Eye (tissue), 1 donor: ENCODE measurements at places on chromosomes 4 and X.

- DNase-seq, result peak; percentile 75
These were observed 590 bp upstream of the NAF1 start for GRCh38 chr4:163167333-163167626.

GRCh38 chrX:71996136-71996535, 85.5 kb downstream of the NHSL2 start:
- no peak for DNase-seq

GRCh38 chr4:18075823-18076433, 54.4 kb upstream of the LCORL start:
- no peak for DNase-seq

DNA sequence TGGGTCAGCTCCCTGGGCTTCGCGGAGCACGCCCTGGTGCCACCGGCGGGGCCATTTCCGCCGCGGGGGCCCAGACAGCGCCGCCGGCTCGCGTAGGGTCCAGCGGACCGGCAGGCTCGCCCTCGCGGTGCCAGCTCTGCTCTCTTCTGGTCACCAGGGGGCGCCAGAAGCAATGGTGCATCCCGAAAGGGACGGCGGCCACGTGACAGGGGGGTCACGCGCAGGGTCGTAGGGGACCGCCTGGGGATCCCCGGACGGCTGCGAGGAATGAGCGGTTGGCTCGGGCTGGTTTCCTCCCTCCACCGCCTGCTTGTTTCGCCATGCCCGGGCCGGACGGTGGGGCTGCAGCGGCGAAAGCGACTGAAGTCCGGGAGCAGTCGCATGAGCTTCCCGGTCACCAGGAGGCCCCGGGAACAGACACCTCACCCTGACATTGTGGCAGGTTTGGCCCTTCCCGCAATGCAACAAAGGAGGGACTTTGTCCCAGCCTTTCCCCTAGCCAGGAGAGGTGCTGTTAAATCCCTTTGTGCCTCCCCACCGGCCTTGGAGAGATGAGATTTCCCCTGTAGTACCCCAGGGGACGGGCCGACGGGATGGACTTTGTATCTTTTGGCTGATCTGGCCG, 15.8 kb downstream of the ZCCHC12 start:
- DNase-seq, result peak; percentile 81

GRCh38 chrX:143615851-143616250, 20.1 kb downstream of the SLITRK4 start:
- DNase-seq, result no peak

DNA sequence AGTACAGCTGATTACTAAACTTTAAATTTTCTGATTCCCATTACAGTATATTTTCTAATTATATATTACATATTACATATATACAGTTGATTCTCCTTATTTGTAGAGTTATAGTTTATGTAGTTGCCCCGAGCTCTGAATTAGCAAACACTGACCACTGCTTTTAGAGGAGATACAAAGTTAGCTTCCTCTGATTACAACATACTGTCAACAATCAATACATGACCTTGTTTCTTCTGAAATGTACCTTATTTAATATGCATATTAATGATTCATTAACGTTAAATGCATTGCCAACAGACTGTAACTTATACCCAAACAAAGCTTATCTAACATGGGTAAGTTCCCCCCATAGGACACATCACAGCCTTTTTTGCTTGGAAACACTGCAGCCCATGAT, 81.5 kb downstream of the ATP10D start:
- no peak for DNase-seq

DNA sequence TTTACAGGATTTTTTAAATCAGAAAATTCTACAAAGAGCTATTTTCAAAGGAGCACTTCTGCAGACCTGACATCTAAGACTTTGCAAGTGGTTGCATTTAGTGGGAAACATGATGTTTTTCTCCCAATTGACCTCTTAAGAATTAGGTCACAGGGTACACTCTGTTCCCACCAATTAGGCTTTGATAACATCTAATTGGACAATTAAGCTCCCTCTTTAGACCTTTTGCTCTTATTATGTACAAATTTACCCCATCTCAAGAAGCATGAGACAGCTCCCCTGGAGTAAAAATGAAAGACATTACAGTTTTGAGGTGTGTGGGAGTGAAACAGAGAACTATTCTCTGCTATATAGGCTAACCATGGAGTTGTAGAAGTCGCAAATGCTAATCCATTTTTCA, 31.8 kb upstream of the AGA start:
- peak; percentile 40 for DNase-seq

DNA sequence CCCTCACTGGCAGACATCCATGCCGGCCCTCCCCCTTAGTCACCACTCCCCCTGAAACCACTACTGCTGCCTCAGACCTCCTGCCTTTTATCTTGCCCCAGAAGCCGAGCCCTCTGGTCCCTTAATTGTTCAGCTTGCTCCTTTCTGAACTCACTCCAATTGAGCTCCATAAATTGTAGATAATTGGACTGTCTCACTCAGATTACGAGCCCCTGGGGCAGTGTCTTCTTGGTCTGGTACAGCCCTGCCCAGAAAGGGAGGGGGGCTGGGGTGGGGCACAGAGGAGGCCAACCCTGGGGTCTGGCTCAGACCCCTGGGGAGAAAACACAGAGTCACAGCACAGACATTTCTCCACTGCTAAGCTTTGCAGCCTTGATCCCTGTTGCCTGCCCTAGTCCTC, 39.4 kb downstream of the NALF2 start:
- peak; percentile 29 for DNase-seq

- peak; percentile 72 for DNase-seq
These were observed 14.9 kb upstream of the LOC101059915 start for GRCh38 chrX:71652405-71652804.

DNA sequence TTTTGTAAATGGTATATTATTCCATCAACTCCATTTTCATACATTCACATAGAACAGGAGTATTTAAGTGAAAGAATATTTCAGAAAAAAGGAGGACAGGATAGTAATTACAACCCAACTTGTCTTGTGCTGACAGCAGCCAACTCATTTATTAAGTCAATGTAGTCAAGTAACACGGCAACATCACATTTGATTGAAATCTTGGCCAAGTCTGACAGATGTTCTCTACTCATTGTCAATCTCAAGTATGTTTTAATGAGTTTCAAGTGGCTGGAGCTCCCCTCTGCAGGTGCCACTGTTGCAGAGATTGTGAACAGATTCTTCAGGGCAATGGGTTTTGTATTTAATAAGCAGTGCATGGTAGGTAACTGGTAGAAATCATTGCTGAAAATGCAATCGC, 332.5 kb downstream of the C4orf33 start:
- peak; percentile 16 for DNase-seq

- DNase-seq, result peak; percentile 78
These were observed 6.4 kb downstream of the AMOT start for GRCh38 chrX:112834031-112834845.

DNA sequence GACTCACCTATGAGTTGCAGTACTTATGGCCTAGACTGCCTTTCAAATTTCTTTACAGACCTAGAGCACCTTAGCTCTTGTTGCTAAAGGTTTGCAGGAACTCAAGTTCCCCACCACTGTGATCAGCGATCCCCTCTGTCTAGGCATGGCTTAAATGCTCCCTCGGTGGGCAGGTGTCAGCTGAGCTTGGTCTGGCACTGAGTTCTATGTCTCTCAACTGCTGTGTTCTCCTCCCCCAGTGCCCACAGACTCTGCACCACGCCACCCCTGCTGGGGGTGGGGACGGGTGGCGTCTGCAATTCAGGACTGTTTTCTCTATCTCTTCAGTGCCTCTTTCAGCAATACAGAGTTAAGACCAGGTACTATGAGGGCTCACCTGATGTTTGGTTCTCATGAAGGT, 30.5 kb downstream of the TMEM271 start:
- no peak for DNase-seq

DNA sequence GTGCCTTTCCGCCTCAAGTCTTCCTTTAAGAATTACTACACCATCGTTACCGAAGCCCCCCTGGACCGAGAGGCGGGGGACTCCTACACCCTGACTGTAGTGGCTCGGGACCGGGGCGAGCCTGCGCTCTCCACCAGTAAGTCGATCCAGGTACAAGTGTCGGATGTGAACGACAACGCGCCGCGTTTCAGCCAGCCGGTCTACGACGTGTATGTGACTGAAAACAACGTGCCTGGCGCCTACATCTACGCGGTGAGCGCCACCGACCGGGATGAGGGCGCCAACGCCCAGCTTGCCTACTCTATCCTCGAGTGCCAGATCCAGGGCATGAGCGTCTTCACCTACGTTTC, 2.2 kb downstream of the PCDH10 start:
- peak; percentile 76 for DNase-seq
